ENCODE measurements at places on chromosomes 1 and 21.

DNA sequence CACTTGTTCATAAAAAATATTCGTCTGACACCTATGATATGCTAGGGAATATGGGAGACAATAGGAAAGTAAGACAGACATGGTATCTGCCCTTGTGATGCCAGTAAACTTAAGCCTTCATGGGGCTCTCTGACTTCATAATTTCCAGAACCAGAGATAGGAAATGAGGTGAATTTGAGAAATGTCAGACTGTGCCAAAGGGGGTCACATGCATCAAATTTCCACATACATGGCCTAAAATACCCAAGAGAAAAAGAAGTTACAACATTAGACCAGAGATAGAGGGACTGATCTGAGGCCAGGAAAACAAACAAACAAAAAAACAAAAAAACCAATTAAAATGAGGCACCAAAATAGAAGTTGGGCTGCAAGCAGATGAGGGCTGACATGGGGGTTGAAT is 75.7 kb downstream of the DISC1 start:
- no peak for DNase-seq

DNA sequence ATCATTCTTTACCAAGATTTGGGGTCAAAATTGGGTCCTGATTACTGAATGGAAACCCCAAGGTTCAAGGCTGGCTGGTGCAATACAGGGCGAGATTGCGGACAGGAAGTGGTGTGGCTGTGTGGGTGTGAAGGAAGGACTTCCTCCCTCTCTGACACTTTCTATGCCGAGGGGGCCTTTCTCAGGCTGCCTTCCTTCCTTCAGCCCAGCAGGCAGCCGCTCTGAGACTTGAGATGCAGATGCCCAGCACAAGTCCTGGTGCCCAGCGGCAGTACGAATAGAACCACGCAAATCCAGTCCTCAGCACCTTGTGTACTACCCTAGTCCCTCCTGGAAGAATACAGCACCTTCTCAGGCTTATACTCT is 16.3 kb downstream of the BATF3 start:
- DNase-seq, result no peak

DNA sequence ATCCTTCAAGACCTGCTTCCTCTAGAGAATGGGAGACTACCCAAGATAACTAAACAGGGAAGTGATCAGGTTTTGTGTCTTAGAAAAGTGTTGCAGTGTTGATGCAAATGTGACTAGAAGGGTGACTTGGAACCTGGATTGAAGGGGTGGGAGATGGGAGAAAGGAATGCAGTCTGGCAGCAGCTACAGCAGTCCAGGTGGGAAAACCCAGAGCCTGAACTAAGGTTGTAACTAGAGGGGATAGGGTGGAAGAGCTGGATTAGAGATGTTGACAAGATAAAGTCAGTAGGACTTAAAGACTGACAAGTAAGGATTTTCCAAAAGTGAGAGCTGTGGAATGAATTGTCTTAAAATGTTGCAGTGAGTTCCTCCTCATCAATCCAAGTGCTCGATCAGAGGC is 7.1 kb upstream of the SHISA4 start:
- no peak for DNase-seq

- DNase-seq, result no peak
Measured at GRCh38 chr1:109479311-109479710, 4.4 kb upstream of the ATXN7L2 start.

- DNase-seq, result no peak
Measured at GRCh38 chr1:175802407-175803123, 59.2 kb upstream of the TNR start.

DNA sequence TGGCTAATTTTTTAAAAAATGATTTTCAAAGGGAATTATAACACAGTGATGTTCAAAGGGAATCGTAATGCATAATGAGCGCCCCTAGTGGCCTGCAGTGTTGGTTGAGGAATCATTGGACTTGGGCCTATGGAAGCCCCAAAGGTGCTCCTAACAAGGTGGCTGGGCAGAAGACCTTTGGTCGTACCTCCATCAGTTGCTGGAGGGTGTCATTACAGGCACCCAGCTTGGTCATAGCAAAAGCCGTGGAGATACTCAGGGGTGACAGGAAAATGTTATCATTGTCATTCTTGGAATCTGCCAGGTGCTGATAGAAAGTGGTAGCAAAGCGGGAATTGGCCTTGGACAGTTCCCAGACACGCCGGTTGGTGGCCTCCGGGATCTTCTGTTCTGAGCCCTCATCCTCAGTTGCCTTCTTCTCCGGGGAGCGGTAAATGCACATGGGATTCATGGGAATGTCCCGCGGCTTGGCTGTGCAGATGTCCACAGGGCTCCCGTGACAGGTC is 2.7 kb downstream of the SERPINC1 start:
- peak; percentile 55 for DNase-seq

DNA sequence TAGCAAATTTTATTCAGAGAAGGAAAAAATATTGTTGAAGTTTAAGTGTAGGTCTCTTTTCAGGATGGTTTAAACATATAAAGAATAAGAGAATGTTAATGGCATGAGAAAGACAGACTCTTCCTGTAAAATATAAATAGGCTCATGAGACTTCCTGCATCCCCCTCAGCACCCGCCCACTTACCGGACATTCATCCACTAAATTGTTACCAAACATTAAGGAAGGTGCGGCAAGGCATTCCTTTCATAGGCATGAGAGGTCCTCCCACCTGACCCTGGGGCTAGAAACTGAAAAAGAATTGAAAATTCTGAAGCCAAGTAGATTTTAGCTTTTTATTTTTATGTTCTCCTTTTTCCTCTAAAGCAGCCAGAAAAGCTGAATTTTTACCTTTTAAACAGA is 10.6 kb upstream of the USP1 start:
- DNase-seq, result no peak

GRCh38 chr21:45304945-45305344 is 17.2 kb upstream of the POFUT2 start:
- DNase-seq, result no peak

DNA sequence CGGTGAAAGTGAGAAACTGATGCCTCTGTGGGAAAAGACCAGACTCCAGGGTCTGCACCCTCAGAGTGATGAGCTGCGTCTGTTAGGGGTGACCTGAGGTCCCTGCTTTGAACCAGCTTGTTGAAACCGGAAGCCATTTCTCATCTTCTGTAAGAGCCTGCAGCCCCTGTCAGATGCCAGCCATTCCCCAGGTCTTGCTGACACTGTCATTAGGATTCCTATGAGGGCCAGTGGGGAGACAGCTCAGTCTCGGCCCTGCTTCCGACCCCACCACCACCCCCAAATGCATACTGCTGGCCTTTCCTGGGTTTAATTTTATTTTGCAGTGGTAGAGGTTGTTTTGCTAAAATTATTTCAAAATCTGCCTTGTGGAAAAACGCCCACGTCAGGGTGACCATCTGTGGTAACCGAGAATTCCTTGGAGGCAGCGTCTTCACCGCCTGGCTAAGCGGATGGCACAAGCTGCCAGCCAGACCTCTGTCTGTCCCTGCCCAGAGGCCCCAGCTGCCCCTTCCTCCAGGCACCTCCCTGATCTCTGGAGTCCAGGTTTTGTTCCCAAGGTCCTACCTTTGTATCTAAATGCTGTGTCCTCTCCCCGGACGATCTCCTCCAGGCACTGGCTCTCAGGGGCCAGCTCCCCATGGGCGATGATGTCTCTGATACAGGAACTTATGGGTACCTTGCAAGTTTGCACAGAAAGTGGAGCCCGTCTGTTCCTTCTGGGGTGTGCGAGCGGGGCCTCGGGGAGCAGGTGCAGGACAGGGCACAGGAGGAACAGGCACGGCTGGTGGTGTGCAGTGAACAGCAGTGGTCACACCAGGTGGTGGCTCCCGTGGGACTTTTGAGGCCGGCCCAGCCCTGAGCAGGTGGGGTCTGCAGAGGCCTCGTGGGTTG is 49.9 kb downstream of the PRKCZ start:
- no peak for DNase-seq

GRCh38 chr1:32336963-32337675 is 1.1 kb upstream of the MARCKSL1 start:
- no peak for DNase-seq

DNA sequence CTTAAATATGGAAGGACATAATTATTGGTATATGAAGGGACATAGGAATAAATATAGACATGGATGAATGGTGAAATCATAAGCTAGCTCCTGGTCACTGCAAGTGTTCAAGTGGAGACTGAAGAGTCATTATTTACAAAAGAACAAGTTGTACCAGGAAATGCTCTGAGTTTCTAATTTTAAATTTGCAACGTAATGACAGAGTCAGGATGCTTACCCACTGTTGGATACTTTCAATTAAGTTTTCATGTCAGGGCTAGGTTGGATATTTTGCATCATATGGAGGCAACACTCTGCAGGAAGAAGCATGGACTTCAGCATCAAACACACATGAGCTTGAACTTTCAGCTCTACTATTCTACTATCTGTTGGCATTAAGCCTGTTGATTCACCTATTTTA is 499.6 kb upstream of the C1orf87 start:
- DNase-seq, result no peak

DNA sequence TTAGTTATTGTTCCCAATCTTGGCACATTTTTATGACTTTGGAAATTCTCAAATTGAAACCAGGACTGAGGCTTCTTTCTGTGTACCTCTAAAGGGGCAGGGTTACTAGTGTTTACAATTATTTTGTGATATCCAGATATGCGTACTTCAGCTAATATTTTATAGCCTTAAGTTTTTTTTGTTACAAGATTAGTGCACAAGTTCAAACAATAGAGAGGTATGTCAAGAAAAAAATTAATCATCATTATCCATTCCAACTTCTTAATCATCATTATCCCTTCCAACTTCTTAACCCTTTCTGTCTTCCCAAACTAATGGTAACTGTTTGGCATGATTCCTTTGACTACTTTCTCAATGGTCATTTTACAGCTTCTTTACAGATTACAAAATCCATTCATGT is 272.9 kb upstream of the C1orf105 start:
- no peak for DNase-seq

GRCh38 chr1:156268336-156268735 is 14.3 kb downstream of the SMG5 start:
- DNase-seq, result no peak

DNA sequence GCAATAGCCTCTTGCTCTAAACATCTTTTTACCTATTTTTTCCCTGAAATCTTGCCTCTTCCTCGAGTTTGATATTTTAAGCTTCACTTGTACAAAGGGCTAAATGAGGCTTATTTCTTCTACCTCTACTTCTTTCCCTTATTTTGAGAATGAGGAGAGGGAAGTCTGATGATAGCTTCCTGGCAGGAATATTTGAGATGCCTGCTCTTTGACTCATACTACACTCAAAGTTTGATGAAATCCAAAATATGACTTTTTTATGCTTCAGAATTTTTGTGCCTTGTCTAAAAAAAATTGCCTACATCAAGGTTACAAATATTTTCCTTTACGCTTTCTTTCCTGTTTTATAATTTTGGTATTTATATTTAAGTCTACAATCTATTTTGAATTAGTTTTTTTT is 624.4 kb upstream of the PLXNA2 start:
- no peak for DNase-seq

DNA sequence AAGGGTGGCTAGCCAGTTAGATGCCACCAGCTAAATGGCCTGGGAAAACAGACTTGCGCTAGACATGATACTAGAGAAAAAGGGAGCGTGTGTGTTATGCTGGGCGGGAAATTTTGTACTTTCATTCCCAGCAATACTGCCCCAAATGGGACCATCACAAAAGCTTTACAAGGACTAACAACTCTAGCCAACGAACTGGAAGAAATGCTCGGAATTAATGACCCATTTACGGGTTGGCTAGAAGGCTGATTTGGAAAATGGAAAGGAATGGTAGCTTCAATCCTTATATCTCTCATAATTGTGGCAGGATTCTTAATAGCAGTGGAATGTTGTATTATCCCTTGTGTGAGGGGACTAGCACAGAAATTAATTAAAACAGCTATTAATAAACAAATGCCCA is 27.9 kb upstream of the ZNF496 start:
- DNase-seq, result no peak

DNA sequence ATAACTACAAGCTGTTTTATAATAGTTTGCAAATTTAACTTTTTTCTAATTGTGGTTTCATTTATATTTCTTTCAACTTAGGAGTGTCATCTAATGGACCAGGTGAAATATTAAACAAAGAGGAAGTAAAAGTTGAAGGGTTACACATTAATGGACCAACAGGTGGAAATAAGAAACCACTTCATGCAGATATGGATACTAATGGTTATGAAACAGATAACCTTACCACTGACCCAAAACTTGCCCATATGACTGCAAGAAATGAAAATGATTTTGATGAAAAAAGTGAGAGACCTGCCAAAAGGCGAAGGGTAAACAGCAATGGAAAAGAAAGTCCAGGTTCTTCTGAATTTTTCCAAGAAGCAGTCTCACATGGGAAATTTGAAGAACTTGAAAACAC is 59.7 kb downstream of the MIER1 start:
- DNase-seq, result no peak

DNA sequence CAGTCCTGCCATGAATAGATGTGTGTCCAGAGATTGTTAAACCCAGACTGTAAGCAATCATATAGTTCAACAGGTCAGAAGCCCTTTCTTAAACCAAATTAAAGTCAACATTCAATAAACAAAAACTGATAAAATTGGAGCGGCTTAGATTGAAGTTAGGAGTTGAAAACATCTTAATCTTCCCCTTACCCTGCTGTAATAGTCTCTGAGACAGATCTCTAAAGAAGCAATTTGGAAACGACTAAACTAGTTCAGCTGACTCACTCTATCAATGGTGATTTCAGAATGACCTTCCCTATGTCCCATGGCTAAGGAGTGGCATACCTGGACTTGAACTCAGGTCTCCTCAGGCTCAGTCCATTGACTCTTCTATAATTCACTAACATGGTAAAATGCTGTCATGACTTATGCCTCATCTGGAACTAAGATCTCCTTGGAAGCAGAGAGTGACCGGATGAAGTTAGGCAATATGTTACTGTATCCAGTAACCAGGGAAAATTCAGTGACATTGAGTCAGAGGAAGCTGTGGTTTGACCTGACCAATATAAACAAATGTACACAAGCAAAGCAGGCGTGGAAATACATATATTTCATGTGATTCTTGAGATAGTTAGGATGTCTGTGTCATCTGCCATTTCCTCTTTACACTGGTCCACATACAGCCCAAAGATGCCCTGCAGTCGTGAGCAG is 30.1 kb downstream of the SGIP1 start:
- DNase-seq, result no peak

- DNase-seq, result no peak
Measured at GRCh38 chr1:86648255-86648654, 56.1 kb upstream of the SH3GLB1 start.

- DNase-seq, result no peak
Measured at GRCh38 chr21:35390013-35390776, 341.1 kb upstream of the RUNX1 start.
